ENCODE measurements at places on chromosomes 16 and 17. TPM values are rescaled to one million over a fixed set of nuclear protein-coding genes. Genes with fewer than 3 reads are reported as not detected.

- H3K4me1 ChIP-seq, result peaks cover 12% of the 10 kb centered on the region
- H3K27me3 ChIP-seq, result no peaks in the 10 kb centered on the region
- no peaks in the 10 kb centered on the region for H3K36me3 ChIP-seq
- no peak overlapping the region for H3K4me3 ChIP-seq
- peak; percentile 20 for DNase-seq
- no peak overlapping the region for H3K27ac ChIP-seq
Measured at GRCh38 chr17:32912218-32912897, 15.6 kb upstream of the TMEM98 start.

DNA sequence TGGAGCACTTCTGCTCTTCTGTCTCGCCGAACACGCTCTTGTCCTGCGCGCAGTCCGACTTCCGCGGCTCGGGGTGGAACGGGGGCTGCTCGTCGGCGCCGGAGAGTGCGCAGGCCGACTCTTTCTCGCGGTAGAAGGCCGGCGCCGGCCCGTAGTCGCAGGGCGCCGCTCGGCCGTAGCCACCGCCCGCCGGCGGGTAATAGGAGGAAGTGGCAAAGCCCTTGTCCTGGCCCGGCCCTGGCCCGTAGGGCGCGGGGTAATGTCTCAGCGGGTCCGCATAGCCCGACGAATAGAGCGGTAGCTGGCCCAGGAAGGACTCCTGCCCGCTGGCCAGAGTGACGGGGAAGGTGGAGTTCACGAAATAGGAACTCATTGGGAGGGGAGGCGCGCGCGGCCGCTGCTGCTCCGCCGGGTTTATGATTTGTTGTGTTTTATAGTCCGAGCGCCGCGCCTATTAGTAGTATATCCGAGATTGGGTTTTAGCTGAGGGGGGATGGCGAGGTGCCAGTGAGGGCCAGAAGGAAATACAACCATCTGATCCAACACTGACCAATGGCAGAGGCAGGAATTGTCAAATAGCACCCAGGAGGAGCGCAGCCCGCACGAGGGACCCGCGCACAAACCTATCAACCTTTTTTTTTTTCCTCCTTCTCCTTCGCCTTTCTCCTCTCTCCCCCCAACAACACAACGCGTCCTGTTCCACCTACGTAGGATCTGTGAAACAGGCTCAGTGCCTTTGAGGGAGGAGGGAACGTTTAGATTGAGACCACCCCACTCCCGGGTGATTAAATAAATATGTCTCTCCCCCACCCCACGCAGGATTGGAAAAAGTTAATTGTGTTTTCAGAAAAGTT lies 4.4 kb upstream of the HOXB5 start:
- peaks cover 10% of the 10 kb centered on the region for H3K4me1 ChIP-seq
- H3K36me3 ChIP-seq, result no peaks in the 10 kb centered on the region
- H3K27ac ChIP-seq, result peak overlapping the region; percentile 71
- no peak for DNase-seq
- H3K27me3 ChIP-seq, result peaks cover 99% of the 10 kb centered on the region

GSDMA gene
- total RNA-seq, result not detected

CCL3 gene
- total RNA-seq, result not detected

DNA sequence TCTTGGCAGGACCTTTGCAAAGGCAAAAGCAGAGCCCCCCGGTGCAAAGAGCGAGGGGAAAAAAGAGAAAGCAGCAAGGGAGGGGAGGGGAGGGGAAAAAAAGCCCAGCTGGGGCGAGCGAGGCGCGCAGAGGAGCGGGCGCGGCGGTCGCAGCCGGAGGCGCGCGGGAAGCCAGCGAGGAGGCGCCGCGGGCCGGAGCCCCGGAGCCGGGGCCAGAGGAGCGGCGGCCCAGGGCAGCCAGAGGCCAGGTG lies 129 bp downstream of the IRX5 start:
- H3K4me1 ChIP-seq, result peaks cover 33% of the 10 kb centered on the region
- peak overlapping the region; percentile 79 for H3K4me3 ChIP-seq
- no peaks in the 10 kb centered on the region for H3K36me3 ChIP-seq

- no peak for DNase-seq
- H3K27ac ChIP-seq, result no peak overlapping the region
- H3K36me3 ChIP-seq, result no peaks in the 10 kb centered on the region
- H3K4me3 ChIP-seq, result no peak overlapping the region
Measured at GRCh38 chr17:76872221-76872873, 4.1 kb downstream of the MGAT5B start.

SLFN12L gene
- total RNA-seq, result not detected

DNA sequence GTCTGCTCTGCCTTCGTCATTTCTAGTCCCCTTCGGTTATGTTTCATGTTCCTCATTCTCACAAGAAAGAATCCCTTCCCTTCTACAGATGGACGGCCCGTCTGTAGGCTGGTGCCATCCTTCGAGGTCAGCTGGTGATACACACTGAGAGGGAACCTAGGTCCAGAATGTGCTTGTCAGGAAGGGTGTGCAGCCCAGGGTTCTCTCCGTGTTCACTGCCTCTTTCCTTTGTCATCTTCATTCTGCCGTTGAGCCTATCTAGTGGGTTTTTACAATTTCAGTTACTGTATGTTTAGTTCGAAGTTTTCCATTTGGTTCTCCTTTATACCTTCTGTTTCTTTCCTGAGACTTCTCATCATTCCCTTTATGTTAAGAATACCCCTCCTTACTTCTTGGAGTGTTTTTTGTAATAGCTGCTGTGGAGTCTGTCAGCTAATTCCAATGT lies 18.9 kb downstream of the KIAA0513 start:
- peaks cover 17% of the 10 kb centered on the region for H3K4me1 ChIP-seq
- no peak for DNase-seq
- H3K27ac ChIP-seq, result peak overlapping the region; percentile 84
- H3K36me3 ChIP-seq, result peaks cover 1% of the 10 kb centered on the region
- no peak overlapping the region for H3K4me3 ChIP-seq

LRRC37A3 gene
- total RNA-seq, result 40.6 TPM

DNA sequence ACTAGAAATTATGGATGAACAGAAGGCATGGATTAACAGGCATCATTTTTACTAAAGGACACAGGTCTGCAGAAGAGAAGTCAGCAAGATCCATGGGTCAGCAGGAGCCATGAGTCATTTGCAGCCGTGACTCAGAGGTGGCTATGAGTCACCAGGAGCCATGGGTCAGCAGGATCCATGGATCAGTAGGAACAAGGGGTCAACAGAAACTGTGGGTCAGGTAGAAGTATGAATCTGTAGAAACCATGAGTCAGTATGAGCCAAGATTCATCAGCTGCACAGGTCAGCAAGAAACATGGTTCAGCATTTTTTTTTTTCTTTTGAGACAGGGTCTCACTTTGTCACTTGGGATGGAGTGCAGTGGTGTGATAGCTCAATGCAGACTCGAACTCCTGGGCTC lies 58.2 kb upstream of the HS3ST4 start:
- no peaks in the 10 kb centered on the region for H3K36me3 ChIP-seq
- H3K27ac ChIP-seq, result no peak overlapping the region
- no peak for DNase-seq
- H3K4me1 ChIP-seq, result no peaks in the 10 kb centered on the region
- H3K27me3 ChIP-seq, result peaks cover 9% of the 10 kb centered on the region

DNA sequence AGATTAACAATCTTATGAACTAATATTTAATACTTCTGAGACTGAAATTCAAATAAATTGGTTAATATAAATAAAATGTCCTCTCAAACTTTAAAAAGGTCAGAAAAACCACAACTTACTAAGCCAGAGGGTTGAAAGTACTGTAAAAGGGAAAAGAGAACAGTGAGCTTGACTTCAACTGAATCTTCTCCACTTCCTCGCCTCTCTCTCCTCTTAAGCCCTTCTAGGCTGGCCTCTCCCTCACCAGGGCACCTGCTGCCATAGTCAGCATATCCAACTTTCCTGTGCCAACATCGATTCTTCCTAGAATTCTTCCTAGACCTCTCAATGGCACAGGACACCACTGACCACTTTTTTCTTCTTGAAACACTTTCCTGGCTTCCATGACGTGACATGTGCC lies 19.4 kb downstream of the GNA13 start:
- H3K27me3 ChIP-seq, result no peaks in the 10 kb centered on the region
- H3K27ac ChIP-seq, result no peak overlapping the region
- peaks cover 9% of the 10 kb centered on the region for H3K36me3 ChIP-seq
- H3K4me3 ChIP-seq, result no peak overlapping the region

DNA sequence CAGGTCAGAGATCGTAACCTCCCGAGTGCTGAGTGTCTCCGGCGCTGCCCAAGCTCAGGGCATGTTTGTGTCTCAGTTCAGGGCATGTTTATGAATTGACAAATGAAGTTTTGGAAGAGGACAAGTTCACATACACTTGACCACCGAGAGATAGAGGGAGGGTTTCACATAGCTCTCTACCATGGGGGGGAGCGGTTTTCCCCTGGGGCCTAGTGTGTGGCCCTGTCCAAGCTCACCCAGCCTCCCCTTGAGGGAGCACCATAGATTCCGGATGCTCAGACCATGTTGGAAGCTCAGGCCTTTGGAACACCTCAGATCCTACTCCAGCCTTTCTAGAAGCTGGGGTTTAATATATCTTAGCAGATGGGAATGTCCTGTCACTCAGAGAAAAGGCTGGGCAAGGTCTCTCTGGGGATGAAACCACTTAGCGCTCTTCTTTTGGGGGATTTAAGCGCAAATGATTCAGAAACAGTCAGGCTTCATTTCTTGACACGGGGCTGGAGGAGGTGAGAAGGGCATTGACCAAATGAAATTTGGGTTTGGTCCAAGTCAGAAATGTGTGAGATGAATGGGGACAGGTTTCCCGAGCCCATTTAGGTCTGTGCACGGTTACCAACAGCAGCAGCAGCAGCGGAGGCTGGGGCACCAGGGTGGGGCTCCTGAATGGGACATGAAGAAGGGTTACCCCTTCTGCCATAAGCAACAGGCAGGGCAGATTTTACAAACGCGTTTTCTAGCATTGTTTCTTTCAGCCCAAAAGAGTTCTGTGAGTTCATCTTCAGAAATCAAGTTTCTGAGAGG lies 96.6 kb downstream of the METRNL start:
- peaks cover 20% of the 10 kb centered on the region for H3K4me1 ChIP-seq
- H3K36me3 ChIP-seq, result no peaks in the 10 kb centered on the region
- H3K27ac ChIP-seq, result no peak overlapping the region
- DNase-seq, result no peak

- H3K27ac ChIP-seq, result no peak overlapping the region
- no peaks in the 10 kb centered on the region for H3K36me3 ChIP-seq
- no peaks in the 10 kb centered on the region for H3K4me1 ChIP-seq
- no peak overlapping the region for H3K4me3 ChIP-seq
Measured at GRCh38 chr17:3935140-3935542, 18.9 kb upstream of the P2RX1 start.

- no peak for DNase-seq
- no peak overlapping the region for H3K4me3 ChIP-seq
- H3K27me3 ChIP-seq, result peaks cover 27% of the 10 kb centered on the region
- H3K27ac ChIP-seq, result no peak overlapping the region
- H3K36me3 ChIP-seq, result no peaks in the 10 kb centered on the region
Measured at GRCh38 chr17:56785405-56785804, 48.3 kb downstream of the C17orf67 start.

DNA sequence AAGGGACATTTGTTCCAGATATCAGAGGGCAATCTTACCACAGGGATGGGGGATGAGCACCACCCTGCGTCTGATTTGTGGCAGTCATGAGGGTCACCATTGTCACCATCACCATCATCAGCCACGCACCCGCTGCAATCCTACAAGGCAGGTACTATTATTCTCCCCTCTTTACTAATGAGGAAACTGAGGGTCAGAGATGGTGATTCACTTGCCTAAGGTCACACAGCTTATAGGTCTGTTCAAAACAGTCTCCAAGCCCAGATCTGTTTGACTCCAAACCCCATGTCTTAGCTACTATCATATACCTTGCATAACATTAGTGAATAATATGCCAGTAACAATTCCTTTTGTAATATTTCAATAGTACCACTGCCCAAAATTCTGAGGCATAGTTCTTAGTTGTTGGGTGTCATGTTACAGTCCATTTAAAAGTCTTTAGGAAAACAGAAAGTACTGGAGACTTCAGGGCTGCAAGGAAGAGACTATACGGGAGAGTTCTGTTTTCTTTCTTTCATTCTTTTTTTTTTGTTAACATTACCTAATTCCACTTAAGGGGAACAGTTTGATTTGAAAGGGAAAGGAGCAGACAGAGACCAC lies 166.4 kb downstream of the C16orf95 start:
- no peak for DNase-seq
- H3K27ac ChIP-seq, result no peak overlapping the region
- no peak overlapping the region for H3K4me3 ChIP-seq
- peaks cover 15% of the 10 kb centered on the region for H3K27me3 ChIP-seq

DNA sequence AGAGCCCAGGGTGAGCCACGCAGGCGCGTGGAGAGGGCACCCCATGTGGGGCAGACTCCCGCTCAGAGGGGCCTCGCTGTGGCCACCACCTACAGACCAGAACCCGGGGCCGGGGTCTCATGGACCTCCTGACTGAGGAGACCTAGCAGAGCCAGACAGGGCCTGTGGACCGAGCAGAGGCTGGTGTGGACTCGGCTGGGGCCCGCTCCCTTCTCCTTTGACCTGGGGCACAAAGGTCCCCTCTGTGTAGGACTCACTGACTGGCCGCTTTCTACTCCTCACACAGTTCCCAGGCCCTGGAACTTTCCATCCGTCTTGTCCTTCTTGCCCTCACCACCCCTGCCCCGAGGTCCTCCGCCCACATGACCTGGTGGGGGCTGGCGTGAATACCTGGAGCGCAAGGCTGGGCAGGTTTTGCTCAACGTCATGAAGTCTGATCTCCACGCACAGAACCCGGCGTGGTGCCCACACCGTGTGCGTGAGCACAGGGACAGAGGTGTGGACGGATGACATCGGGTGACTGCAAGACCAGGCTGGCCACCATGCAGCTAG lies 44.7 kb upstream of the ACSF3 start:
- H3K4me3 ChIP-seq, result no peak overlapping the region
- H3K4me1 ChIP-seq, result no peaks in the 10 kb centered on the region
- no peak for DNase-seq

DNA sequence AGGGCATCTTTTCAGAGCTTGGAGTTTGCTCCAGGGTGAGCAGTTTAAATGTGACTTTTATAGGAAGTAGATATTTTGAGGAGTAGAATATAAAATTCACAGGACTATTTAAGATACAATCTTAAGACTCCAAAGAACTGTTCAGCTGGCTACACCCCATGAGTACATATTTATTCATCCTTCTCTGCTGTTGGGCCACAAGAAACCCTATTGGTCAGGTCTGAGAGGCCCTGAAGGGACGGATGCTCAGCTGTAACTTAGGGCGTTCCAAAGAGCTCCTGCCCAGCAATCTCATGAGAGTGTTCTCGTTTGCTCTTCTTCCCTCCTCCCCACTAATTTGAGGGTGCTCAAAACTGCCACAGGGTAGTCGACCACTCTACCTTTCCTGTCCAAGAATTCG lies 7.3 kb downstream of the ST6GALNAC2 start:
- H3K36me3 ChIP-seq, result no peaks in the 10 kb centered on the region
- H3K4me1 ChIP-seq, result no peaks in the 10 kb centered on the region
- H3K27ac ChIP-seq, result no peak overlapping the region
- H3K4me3 ChIP-seq, result no peak overlapping the region

DNA sequence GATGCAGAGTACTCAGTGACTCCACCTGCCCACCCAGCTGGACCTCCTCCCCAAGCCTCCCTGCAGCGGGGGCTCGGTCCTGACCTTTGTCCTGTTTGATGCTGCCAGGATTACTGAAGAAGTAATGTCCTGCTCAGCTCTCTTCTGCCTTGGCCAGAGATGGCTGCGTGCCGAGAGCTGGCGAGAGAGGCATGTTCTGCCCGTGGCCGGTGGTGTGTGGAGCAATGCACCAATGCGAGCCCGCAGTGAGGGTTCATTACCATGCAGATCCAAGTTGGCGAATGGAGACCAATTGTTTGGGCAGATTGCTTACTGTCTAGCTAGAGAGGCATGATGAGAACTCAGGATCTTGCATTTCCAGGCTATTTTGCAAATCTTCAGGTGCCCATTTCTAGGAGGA lies 248.9 kb downstream of the ENGASE start:
- no peaks in the 10 kb centered on the region for H3K4me1 ChIP-seq
- H3K4me3 ChIP-seq, result no peak overlapping the region
- H3K27me3 ChIP-seq, result peaks cover 56% of the 10 kb centered on the region
- no peak overlapping the region for H3K27ac ChIP-seq

- peaks cover 44% of the 10 kb centered on the region for H3K36me3 ChIP-seq
- H3K4me1 ChIP-seq, result no peaks in the 10 kb centered on the region
- H3K27me3 ChIP-seq, result no peaks in the 10 kb centered on the region
- H3K27ac ChIP-seq, result no peak overlapping the region
Measured at GRCh38 chr17:62592341-62593099, 35.0 kb upstream of the MRC2 start.

Data from progenitor cell of endocrine pancreas (in vitro differentiated cells).